ENCODE measurements at places on chromosomes 1 and 21. TPM values are rescaled to one million over a fixed set of nuclear protein-coding genes. Genes with fewer than 3 reads are reported as not detected.

The PTGER3 gene
- not detected for total RNA-seq

The MASP2 gene
- total RNA-seq: 0.15 TPM

The SYDE2 gene
- 1.2 TPM for total RNA-seq

The PROX1 gene
- total RNA-seq: 0.07 TPM

The APCS gene
- not detected for total RNA-seq

The TFF3 gene
- total RNA-seq: not detected

The LRRC3 gene
- total RNA-seq: 1.7 TPM

The LYPD8 gene
- total RNA-seq: 0.20 TPM

The HJV gene
- total RNA-seq: not detected

The WDR64 gene
- not detected for total RNA-seq

The PGLYRP3 gene
- not detected for total RNA-seq

Data from A549 treated with Hydrocortisone at 1 μM for 4 hours (cell line).